ENCODE measurements at places on chromosomes 5 and 9. TPM values are rescaled to one million over a fixed set of nuclear protein-coding genes. Genes with fewer than 3 reads are reported as not detected.

PHYHD1 gene
- total RNA-seq: 0.20 TPM

LRRC70 gene
- total RNA-seq: 38.6 TPM

SETX gene
- 48.4 TPM for total RNA-seq

MAMDC2 gene
- 2.6 TPM for total RNA-seq

SPRY4 gene
- 3.7 TPM for total RNA-seq

ARSB gene
- total RNA-seq: 7.0 TPM

MARCHF3 gene
- total RNA-seq: 107 TPM

TAF7 gene
- total RNA-seq: 56.7 TPM

TPM2 gene
- 9.8 TPM for total RNA-seq

FOXD4L3 gene
- not detected for total RNA-seq

SARDH gene
- 0.22 TPM for total RNA-seq

SLC6A3 gene
- not detected for total RNA-seq

IFNK gene
- total RNA-seq: not detected

ZNF454 gene
- 1.2 TPM for total RNA-seq

PCDHA4 gene
- under 0.01 TPM for total RNA-seq

INSL6 gene
- not detected for total RNA-seq

ASPN gene
- not detected for total RNA-seq

CKMT2 gene
- total RNA-seq: 0.20 TPM

NUTM2F gene
- not detected for total RNA-seq

PDE6A gene
- total RNA-seq: not detected

PRDM9 gene
- not detected for total RNA-seq

NIM1K gene
- total RNA-seq: not detected

ADAMTS12 gene
- total RNA-seq: 3.2 TPM

CDH18 gene
- total RNA-seq: not detected

RAI14 gene
- 116 TPM for total RNA-seq

GABRA1 gene
- not detected for total RNA-seq

TNFSF15 gene
- 2.6 TPM for total RNA-seq

TYRP1 gene
- 2.0 TPM for total RNA-seq

KCNT1 gene
- total RNA-seq: not detected

MARCHF11 gene
- not detected for total RNA-seq

GARIN3 gene
- not detected for total RNA-seq

IL9 gene
- total RNA-seq: not detected

TAF1L gene
- under 0.01 TPM for total RNA-seq

CARD9 gene
- total RNA-seq: under 0.01 TPM

TUSC1 gene
- total RNA-seq: 7.0 TPM

HINT1 gene
- total RNA-seq: 258 TPM

NR2F1-AS1 gene
- total RNA-seq: 16.1 TPM

SLC45A2 gene
- under 0.01 TPM for total RNA-seq

CTXN3 gene
- not detected for total RNA-seq

CYSRT1 gene
- 0.20 TPM for total RNA-seq
